CD14-positive monocyte (primary cell): ENCODE measurements at places on chromosomes 6 and 20. TPM values are rescaled to one million over a fixed set of nuclear protein-coding genes. Genes with fewer than 3 reads are reported as not detected.

- no peak for DNase-seq
- H3K4me3 ChIP-seq, result no peak overlapping the region
- no peaks in the 10 kb centered on the region for H3K27me3 ChIP-seq
- H3K27ac ChIP-seq, result no peak overlapping the region
- H3K36me3 ChIP-seq, result no peaks in the 10 kb centered on the region
Observed at GRCh38 chr20:23246717-23247664, 103.6 kb upstream of the NXT1 start.

Gene OTOR
- not detected for polyA plus RNA-seq

DNA sequence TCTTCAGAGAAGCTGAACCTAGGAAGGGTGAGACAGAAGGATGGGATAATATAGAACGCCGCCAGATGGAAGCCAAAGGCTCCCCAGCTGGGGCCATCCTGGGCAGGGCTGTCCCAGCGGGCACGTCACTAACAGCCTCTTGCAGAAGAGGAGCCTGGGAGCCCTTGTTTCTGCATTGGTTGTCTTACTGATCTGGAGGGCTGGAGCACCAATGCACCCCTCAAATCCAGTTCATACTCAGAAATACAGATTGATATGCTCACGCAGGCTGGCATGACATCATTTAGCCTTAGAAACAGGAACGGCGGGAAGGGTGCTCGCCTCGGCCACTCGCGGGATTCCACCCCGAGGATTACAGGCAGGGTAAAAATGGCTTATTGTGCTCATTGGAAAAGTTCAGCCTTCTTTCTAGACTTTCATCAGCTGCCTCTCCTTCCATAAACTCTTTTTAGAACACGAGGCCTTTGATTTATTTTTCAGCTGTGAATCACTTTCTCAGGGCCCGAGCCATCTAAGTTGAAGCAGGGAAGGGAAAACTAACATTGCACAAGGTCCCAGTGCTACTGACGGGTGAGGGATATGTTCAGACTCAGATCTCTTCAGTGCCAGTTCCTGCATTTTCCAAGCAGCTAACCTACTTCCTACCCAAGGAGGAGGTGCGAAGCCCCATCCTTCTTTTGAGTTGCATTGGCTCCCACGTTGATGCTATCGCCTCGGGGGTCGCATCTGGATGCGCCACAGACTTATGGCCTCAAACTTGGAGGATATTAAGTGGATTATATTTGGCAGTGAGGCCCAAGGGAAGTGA, 82.3 kb downstream of the GMPR start:
- H3K27me3 ChIP-seq, result no peaks in the 10 kb centered on the region
- H3K4me3 ChIP-seq, result no peak overlapping the region
- H3K27ac ChIP-seq, result peak overlapping the region; percentile 55
- DNase-seq, result no peak
- peaks cover 31% of the 10 kb centered on the region for H3K36me3 ChIP-seq

Gene CSTF1
- 5.6 and 7.7 TPM in 2 replicates for polyA plus RNA-seq

GRCh38 chr6:56927538-56928453, 27.1 kb upstream of the BEND6 start:
- no peak overlapping the region for H3K27ac ChIP-seq
- H3K4me3 ChIP-seq, result no peak overlapping the region
- H3K4me1 ChIP-seq, result peaks cover 3% of the 10 kb centered on the region
- no peaks in the 10 kb centered on the region for H3K36me3 ChIP-seq
- H3K27me3 ChIP-seq, result no peaks in the 10 kb centered on the region

Gene ECT2L
- polyA plus RNA-seq, result not detected

Gene GINS1
- polyA plus RNA-seq, result 0.28 TPM

DNA sequence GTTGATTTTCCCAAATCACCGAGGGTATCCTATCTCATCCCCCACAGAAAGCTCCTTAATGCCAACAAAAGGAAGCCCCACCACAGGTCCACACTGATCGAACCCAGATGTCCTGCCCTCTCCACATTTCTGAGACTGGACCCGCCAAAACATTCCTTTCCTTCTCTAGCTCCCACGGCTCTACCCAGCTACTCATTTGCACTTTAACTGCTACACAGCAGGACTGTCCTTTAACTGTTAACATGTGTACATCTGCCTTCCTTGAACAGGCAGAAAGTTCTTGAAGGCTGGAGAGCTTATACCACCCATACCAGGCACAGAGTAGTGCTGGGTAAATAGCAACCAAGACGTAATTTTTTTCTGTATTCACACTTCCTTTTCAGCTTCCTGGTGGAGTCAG, 68.6 kb downstream of the TRMT6 start:
- peaks cover 7% of the 10 kb centered on the region for H3K4me1 ChIP-seq
- H3K4me3 ChIP-seq, result no peak overlapping the region
- no peak for DNase-seq
- no peak overlapping the region for H3K27ac ChIP-seq
- no peaks in the 10 kb centered on the region for H3K36me3 ChIP-seq

- no peaks in the 10 kb centered on the region for H3K27me3 ChIP-seq
- DNase-seq, result no peak
- no peak overlapping the region for H3K27ac ChIP-seq
- no peaks in the 10 kb centered on the region for H3K36me3 ChIP-seq
- no peak overlapping the region for H3K4me3 ChIP-seq
- H3K4me1 ChIP-seq, result peaks cover 8% of the 10 kb centered on the region
Observed at GRCh38 chr20:46222521-46223007, 85.7 kb downstream of the CDH22 start.

GRCh38 chr6:6148192-6148815, 141.6 kb upstream of the NRN1 start:
- no peaks in the 10 kb centered on the region for H3K27me3 ChIP-seq

Gene OR2B6
- polyA plus RNA-seq, result not detected

Gene PAK5
- polyA plus RNA-seq, result not detected

Gene ESF1
- 1.7 TPM for polyA plus RNA-seq

Gene C6orf163
- polyA plus RNA-seq, result 0.15 and 0.27 TPM in 2 replicates

GRCh38 chr6:149031201-149031858, 284.5 kb downstream of the UST start:
- DNase-seq, result no peak
- H3K27me3 ChIP-seq, result no peaks in the 10 kb centered on the region
- H3K4me3 ChIP-seq, result no peak overlapping the region
- H3K36me3 ChIP-seq, result no peaks in the 10 kb centered on the region
- no peaks in the 10 kb centered on the region for H3K4me1 ChIP-seq

GRCh38 chr6:29757282-29757681, 34.0 kb downstream of the HLA-F start:
- DNase-seq, result no peak
- no peaks in the 10 kb centered on the region for H3K27me3 ChIP-seq
- H3K36me3 ChIP-seq, result no peaks in the 10 kb centered on the region
- H3K27ac ChIP-seq, result no peak overlapping the region
- H3K4me3 ChIP-seq, result no peak overlapping the region

- peaks cover 9% of the 10 kb centered on the region for H3K27me3 ChIP-seq
- no peaks in the 10 kb centered on the region for H3K4me1 ChIP-seq
- DNase-seq, result no peak
Observed at GRCh38 chr20:2575682-2576081, 39.3 kb downstream of the TMC2 start.
